GM13976 (cell line): ENCODE measurements at places on chromosomes 3 and 15.

DNA sequence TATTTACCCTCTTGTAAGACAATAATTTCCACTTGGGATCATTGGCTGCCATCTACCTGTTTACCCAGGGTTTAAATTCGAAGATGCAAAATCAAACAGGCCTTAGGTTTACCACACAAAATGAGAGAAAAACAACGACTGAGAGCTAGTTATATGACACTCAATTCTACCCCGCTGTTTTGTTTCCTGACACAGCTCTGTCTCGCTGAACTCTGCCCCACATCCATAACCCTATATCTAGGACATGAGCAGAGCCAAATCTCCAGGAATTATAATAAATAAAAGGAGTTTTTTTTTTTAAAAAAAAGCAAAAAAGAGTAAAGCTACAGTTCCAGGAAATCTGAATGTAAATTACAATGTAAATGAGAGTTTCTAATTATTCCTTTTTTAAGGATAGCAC, 165.4 kb upstream of the NR2F2 start:
- DNase-seq: no peak

DNA sequence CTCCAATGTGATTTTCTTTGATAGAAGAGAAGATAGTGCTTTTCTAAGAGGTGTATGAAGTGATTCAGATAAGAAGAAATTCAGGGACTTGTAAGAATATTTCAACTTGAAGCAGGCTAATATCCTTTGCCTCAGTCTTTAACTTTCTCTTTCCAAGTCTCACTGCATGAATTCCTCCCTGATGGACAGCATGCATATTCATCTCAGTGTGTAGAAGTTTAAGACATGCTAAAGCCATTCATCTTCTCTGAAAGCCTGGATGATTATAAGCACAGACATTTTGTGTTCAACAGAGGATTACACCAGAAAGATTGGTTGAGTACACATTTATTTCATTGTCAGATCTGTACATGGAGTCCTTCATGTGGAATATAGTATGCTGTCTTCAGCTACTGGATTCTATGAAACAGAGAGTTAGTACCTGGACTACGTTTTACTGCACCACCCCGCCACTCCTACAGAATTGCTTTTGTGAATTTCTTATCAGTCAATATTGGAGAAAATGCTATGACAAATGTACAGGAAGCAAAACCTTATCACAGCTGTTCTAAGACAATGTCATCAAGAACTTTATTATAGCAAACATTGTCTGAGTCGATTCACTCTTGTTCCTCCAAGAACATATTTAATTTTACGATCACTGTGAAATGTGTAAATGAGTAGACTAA, 1346.1 kb downstream of the OTOL1 start:
- DNase-seq: no peak

- DNase-seq: no peak
Observed at GRCh38 chr3:79517766-79518413, 249.9 kb downstream of the ROBO1 start.

DNA sequence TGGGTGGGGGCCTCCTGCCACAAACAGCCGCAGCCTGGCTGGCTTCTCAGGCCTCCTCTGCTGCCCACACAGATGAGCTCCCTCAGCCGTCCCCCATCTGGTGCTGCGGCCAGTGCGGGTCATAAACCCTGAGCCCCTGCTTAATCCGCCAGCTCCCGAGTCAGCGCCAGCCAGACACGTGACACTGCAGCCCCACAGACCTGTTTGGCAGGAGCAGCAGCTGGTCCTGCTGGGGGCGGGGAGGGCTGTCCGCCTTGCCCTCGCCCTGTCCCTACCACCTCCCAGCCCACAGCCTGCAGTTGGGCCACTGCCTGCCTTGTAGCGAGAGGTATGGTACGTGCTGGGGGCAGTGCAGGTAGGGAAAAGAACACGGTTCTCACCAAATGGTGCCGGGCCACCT, 86.2 kb downstream of the IQSEC1 start:
- DNase-seq: no peak

GRCh38 chr3:110069761-110070160, 732.4 kb upstream of the DPPA4 start:
- no peak for DNase-seq

DNA sequence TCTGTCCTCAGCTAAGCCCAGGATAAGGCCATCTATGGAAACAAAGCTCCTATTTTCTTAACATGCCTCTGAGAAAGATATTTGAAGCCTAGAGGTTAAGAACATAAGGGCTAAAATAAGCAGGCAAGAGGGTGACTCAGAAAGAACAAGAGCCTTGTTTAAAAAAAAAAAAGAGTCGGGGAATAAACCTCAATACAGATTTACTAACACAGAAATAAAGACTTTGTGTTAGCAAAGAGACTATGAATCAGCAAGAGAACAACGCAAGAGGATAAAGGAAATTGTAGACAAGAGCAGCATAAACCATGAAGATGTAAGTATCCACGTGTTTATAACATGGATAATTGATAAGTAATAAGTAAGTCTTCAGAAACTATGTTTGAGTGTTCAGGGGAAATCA, 36.0 kb downstream of the RAB27A start:
- no peak for DNase-seq

DNA sequence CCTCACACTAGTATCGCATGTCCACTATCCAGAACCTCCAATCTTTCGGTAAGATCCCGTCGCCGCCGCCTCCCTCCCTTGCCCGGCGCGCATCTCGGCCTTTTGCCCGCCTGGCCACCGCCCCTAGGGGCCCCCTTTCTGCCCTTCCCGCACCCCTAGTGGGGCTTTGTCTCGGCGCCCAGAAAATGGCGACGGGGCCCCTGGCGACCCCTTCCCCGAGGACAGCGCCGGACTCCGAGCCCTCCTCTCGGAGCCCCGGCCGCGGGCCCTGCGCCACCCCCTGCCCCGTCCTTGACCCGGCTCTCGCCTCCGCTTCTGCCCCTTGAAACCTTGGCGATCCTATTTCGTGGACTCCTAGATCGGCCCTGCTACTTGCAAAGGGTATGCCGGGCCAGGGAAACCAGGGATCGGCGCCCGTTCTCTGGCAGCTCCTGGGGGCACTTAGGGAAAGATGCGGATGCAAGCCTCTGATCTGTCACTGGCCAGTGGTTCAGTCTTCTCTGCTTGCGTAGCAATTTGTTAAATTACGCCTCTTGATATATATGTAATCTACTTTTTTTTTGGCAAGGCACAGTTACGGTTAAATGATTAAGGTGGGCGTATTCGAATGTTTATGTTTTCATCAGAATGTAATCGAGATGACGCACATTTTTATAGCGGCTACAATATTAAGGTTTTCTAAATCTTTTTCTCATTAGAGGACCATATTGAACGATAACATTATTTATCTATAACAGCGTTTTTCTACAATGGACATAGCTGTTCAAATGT, 603 bp downstream of the EIF1B start:
- DNase-seq: peak; percentile 59

DNA sequence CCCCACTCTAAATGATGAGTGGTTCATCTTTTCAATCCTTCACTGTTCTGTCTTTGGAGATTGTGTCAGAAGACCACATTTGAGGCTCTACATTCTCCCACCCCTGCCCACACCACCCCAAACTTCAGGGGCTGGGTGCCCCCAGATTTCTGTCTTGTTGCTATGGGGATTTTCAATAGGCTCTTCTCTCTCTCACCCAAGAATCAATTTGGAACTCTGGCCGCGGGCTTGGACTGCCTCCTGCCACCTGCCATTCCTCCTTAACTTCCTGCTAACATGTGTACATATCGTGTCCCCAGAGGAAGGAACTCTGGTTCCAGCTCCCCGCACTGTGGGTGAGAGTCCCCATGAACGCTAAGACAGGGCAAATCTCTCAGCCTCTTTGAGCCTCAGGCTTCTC, 67.4 kb upstream of the LARS2 start:
- DNase-seq: no peak

DNA sequence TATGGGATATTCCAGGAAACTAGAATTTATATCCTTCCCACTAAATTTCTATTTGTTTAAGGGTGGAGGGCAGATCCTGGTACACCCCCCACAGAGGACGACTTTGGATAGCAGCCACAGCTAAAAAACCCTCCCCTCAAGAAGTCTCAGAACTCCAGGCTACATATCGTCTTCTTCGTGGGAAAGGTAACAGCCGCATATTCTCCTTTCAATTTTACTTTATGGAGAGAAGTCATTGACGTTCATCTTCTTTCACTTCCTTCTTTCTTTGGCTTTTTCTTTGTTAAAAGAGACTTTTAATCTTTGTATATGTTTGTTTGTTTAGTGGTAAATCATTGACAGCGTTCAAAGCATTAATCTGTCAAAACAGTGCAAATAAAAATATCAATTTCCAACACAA, 36.3 kb downstream of the TRIP4 start:
- DNase-seq: peak; percentile 63

DNA sequence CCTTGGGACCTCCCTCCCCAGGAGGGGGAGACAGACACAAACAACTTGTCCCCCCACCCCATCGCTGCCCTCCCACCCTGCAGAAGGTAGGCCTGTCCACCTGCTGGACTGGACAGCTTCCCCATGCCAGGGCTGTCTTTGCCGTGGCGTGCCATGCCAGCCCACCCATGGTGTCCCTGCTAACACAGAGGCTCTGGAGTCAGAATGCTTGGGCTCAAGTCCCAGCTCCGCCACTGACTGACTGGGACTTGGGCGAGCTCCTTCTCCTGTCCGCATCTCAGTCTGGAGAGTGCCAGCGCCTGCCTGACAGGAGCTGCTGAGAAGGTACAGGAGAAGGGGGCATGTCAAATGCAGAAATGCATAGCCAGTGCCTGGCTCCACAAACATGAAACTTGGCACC, 23.9 kb downstream of the WNT7A start:
- DNase-seq: no peak

GRCh38 chr3:171384101-171384891, 75.9 kb downstream of the TNIK start:
- DNase-seq: no peak

- DNase-seq: no peak
Observed at GRCh38 chr3:67635806-67636205, 18.6 kb downstream of the SUCLG2 start.

DNA sequence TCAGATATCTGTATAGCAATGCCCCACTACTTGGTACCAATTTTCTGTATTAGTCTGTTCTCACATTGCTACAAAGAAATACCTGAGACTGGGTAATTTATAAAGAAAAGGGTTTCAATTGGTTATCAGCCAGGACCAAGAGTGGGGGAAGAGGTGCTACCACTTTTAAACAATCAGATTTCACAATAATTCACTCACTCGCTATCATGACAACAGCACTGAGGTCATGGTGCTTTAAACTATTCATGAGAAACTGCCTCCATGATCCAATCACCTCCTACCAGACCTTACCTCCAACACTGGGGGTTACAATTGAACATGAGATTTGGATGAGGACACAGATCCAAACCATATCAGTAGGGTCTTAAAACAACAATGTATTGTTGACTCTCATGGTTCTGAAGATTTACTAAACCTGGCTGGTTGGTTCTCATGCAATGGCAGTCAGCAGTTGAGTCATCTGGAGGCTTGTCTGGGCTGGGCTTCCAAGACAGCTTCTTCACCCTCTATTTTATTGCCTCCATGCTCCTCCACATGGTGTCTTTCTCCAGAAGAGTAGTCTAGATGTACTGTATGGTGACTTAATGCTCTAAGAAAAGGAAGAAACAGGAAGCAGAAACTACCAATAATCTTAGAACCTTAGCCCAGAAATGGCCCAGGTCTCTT, 21.2 kb upstream of the TM4SF4 start:
- no peak for DNase-seq

DNA sequence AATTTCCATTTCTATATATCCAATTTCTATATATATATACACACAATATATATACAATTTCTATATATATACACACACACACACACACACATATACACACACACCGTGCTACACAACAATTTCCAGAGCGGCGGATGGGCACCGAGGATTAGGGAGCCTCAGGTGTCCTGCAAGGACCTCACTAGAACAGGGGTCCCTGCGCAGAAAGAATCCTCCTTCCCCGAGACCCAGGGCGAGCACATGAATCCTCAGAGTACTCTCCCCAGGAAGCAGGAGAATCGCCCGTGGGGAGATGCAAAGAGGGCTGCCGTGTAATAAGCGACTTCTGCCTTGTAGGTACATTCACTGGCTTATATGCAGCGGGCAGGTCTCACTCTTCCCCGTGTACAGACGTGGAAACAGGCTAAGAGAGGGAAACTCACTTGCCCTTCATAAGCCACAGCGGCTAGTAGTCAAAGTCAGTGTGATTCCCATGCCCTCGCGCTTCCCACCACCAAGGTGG, 467 bp downstream of the PIF1 start:
- DNase-seq: no peak

DNA sequence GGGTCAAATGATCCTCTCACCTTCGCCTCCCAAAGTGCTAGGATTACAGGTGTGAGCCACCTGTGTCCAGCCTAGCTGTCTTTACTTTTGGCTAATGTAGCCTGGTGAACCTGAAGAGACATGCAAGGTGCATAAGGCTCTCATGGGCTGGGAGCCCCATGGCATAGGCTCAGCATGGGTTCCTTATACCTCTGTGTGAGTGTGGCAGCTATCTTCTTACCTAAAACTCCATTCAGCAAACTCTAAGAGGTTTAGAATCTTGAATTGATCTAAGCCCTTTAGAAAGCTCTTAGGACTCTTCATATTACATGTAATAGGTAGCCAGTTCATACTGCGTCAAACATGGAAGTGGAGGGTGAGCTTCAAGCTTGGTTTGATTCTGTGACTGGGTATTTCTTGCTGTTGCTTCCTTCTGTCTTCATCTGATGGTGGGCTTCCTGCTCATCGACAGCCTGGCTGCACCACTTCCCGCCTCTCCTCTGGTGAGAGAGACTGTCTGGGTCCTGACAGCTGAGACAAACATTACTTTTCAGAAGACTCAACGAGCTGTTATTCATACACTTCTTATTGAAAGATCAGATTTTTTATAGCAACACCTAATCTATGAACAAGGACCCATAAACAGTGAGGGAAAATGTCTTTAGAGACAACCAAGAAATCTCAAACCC, 19.2 kb upstream of the TKT start:
- no peak for DNase-seq

DNA sequence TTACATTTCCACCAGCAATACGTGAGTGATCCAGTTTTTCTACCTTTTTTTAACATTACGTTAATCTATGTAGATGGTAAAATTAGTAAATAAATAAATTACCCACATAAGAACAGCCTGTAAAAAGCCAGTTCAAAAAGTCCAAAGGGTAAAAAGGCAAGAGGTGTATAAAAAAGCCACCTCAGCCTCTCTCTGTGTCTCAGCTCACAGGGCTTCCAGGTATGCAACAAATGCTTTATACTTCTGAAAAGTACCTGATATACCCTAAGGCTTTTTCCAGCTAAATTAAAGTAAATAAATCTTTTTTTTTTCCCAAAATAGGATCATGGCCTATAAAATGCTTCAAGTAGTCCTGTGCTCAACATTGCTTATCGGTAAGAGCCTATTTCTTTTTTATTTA, at the start of gene C3orf85:
C3orf85 (plus strand) TSS at position 197 of the 400 bp plus-strand sequence; CDS start at position 326, 129 bp downstream.
- DNase-seq: no peak

- DNase-seq: no peak
Observed at GRCh38 chr3:127749361-127749760, 73.0 kb downstream of the MGLL start.
